ENCODE measurements at places on chromosomes 7 and 10.

DNA sequence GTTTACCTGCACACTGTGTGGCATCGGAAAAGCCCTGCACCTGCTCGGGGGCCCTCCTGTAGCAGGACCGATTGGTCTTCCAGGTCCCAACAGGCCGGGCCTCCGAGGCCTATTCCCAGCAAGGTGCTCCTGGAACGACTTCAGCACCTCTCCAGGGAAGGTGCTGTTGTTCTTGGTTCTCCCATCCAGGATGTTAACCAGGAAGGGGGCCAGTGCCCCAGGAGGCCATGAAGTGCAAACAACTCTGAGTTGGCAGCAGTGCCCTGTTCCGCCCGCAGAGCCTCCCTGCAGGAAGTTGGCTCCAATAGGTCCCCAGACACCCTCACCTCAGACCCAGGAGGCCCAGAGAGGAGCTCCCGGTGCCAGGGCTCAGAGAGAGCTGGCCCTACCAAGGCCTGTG is 64.0 kb upstream of the DUSP5 start:
- no peak for DNase-seq

- no peak for DNase-seq
These were observed 70.6 kb downstream of the FOXL3 start for GRCh38 chr7:360454-361100.

DNA sequence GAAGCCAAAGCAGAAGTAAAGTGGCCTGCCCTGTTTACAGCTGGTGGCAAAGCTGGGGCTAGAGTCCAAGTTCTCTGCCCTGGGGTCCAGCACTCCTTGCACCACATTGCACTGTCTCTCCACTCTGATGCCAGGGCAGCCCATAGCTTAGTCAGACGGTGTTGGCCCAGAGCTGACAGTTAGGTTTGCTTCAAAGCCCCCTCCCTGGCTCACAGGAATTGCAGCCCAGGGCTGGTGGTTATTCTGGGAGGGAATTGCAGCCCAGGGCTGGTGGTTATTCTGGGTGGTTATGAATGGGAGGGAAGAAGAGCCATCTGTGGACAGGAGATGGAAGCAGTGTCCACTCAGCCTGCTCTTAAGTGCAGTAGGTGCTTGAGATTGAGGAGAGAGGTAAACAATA is 88.9 kb downstream of the SCRN1 start:
- no peak for DNase-seq

- DNase-seq = no peak
These were observed 114.6 kb downstream of the PIP4K2A start for GRCh38 chr10:22599636-22600228.

- no peak for DNase-seq
These were observed 2.1 kb upstream of the ADAM8 start for GRCh38 chr10:133278577-133279265.
